Immature natural killer cell (primary cell): ENCODE measurements at places on chromosomes 4 and X.

- no peak for DNase-seq
Observed at GRCh38 chr4:175891231-175891630, 79.2 kb upstream of the GPM6A start.

DNA sequence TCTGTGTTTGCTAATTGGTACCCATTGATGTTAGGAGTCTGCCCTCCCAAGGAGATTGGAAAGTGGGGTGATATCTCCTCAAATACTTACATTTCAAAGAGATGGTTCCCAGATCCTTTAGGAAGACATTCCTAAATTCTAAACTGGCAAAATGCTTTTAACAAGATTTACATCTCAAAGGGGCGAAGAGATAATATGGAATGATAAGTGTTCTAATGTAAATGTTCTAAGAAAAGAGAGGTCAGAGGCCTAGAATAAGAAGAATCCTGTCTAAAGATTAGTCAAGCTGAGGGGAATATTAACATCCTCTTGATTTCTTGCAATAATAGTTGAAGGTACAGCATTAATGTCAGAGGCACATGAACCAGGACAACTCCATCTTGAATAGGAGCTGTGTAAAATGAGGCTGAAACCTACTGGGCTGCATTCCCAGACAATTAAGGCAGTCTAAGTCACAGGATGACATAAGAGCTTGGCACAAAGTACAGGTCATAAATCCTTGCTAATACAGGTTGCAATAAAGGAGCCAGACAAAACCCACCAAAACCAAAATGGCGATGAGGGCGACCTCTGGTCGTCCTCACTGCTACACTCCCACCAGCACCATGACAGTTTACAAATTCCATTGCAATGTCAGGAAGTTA lies 2248.1 kb downstream of the ARAP2 start:
- no peak for DNase-seq

DNA sequence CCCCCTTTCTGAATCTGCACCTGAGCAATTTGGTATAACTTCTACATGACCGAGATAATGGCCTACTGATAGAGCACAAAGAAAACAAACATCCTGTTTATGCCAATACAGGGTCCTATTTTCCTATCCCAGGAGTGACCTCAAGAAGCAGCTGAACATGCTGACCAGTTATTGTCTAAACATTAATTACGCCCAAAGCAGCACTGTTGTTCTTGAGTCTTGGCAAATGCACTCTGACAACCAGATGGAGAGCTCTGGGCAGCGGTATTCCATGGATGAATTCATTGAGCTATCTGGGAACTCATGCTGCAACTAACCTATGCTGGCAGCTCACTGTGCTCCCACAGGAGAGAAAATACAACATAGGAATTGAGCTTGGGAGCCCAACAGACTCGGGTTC lies 52.6 kb downstream of the PCYT1B start:
- no peak for DNase-seq

DNA sequence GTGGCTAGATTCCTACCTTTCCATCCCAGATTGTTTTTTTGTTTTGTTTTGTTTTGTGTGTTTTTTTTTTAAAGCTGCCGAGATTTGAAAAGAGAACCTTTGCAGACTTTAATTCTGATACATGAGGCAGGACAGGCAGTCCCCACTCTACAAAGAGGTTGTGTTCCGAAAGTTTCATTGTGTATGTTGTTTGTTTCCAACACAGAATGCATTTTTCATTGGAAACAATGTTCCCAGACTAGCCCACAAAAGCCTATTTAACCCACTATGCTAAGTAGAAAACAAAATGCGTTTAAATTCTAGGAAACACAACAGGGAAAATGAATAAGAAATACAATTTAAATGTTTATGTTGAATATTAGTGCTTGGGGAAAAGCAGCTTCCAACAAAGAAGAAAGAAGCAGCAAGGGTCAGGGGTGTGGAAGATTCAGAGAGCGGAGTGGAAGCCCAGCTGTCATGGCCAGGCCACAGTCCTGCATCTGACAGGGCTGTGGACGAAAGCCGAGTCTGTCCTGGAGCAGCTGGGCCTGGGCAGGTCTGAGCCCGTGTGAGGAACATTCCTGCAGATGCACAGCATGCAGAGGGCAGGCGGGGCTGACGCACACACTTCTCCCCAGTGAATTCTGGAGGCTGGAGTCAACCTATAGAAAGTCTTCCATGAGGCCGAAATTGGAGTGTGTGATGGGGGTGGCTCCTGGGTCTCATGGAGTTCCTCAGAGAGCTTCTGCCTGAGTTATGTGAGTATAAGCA lies 12.4 kb upstream of the SETD7 start:
- no peak for DNase-seq

DNA sequence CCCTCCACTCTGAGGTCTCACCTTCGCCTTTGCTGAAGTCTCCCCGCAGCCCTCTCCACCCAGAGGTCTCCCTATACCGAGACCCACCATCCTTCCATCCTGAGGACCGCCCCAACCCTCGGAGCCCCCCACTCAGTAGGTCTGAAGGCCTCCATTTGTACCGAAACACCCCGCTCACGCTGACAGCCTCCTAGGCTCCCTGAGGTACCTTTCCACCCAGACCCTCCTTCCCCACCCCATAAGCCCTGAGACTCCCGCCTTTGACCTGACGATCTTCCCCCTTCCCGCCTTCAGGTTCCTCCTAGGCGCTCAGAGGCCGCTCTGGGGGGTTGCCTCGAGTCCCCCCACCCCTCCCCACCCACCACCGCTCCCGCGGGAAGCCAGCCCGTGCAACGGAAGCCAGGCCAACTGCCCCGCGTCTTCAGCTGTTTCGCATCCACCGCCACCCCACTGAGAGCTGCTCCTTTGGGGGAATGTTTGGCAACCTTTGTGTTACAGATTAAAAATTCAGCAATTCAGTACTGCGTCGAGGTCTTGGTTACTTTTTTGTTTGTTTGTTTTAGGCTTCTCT lies 5.0 kb downstream of the SOD3 start:
- no peak for DNase-seq

DNA sequence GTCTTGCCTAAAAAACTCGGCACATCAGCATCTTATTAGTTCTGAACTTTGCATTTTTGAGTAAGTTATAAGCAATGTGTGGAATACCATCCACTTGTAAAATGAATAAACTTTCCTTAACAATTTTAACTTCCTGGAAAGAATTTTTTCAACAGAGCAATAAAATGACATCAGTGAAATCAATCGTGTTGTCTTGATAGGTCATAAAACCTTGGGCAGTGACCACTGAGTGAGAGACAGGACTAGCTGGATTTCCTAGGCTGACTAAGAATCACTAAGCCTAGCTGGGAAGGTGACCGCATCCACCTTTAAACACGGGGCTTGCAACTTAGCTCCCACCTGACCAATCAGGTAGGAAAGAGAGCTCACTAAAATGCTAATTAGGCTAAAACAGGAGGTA lies 403.0 kb upstream of the CNKSR2 start:
- DNase-seq, result no peak
